ENCODE measurements at places on chromosomes 3 and 15.

GRCh38 chr3:151918253-151919029 lies 45.0 kb downstream of the SUCNR1 start:
- DNase-seq, result no peak

GRCh38 chr3:187719628-187720336 lies 17.4 kb upstream of the RTP2 start:
- no peak for DNase-seq

DNA sequence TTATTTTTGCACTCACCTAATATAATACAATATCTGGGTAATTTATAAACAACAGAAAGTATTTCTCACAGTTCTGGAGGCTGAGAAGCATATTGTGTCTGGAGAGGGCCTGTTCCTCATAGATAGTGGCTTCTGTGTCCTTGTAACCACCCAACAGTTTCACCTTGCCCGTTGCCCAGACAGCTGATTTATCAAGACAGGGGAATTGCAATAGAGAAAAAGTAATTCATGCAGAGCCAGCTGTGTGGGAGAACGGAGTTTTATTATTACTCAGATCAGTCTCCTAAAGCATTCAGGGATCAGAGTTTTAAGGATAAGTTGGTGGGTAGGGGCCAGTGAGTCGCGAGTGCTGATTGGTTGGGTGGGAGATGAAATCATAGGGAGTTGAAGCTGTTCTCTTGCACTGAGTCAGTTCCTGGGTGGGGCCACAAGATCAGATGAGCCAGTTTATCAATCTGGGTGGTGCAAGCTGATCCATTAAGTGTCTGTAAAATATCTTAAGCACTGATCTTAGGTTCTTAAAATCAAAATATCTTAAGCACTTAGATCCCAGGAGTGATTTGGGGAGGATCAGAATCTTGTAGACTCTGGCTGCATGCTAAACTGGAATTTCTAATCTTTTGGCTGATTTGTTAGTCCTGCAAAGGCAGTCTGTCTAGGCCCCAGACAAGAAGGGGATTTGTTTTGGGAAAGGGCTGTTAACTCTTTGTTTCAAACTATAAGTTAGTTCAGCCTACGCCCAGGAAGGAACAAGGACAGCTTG lies 33.9 kb upstream of the C15orf39 start:
- DNase-seq, result no peak

- no peak for DNase-seq
Measured at GRCh38 chr15:75348034-75348561, 1.3 kb downstream of the NEIL1 start.

- DNase-seq, result no peak
Measured at GRCh38 chr3:44842376-44842775, 19.3 kb upstream of the TMEM42 start.

DNA sequence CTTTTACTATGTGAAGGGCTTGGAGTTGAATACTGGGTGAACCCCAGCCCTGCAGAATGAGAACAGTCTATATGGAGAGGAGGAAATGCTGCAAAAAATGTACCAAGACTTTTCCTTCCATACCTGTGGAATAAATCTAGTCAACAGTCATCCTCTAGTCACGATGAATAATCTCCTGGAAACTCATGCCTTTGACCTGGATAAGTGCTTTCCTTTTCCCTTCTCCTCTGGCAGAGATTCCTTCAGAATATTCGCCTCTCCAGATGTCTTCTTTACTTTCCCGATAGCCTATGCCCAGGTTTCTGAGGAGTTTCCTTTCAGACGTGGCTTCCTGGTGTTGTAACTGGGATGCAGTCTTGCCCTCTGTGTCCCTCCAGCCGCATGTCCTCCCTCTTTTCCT lies 28.1 kb downstream of the CCNL1 start:
- no peak for DNase-seq

- DNase-seq, result no peak
Measured at GRCh38 chr15:59713177-59713576, 24.1 kb upstream of the BNIP2 start.

DNA sequence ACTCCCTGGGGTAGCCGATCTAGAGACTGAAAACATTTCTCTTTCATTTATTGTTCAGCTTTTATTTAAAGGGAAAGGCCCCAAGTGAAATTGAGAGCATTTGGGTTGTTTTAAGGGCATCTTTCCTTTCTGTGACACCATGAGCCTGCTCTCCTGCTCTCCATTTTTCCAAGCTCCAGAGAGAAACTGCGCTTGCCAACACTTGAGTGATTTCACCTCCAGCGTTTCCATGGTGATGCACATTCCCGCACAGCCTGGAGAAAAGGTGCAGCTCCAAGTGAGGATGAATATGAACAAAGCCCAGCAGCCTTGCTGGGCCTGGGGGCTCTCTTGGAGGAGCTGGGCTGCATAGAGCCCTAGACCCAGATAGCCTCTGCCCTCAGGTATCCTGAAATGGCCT lies 159.2 kb upstream of the PPP2R3A start:
- no peak for DNase-seq

GRCh38 chr3:76765511-76765910 lies 274.4 kb upstream of the ROBO2 start:
- DNase-seq, result no peak

GRCh38 chr3:166446986-166447385 lies 609.8 kb upstream of the BCHE start:
- no peak for DNase-seq

DNA sequence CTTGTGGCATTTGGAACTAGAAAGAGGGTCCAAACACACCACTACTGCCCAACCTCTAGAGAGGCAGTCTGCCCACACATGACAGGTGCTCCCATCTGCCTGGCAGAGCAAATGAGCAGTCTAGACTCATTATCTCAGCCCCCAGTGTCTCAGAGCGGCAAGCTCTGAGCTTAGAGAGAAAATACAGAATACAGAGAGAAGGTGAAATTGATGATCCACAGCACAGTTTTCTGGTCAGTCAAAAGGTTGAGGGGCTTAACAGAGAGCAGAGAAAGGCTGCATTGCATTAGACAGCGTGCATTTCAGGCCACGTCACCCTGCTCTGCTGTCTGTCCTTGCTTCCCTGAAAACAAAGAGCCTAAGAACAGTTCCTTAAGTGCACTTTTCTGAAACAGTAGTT lies 135.1 kb downstream of the KCNMB2 start:
- no peak for DNase-seq

GRCh38 chr3:196948442-196949284 lies 6.3 kb upstream of the NCBP2 start:
- no peak for DNase-seq

- DNase-seq, result no peak
Measured at GRCh38 chr3:50480471-50480870, 23.0 kb downstream of the CACNA2D2 start.

DNA sequence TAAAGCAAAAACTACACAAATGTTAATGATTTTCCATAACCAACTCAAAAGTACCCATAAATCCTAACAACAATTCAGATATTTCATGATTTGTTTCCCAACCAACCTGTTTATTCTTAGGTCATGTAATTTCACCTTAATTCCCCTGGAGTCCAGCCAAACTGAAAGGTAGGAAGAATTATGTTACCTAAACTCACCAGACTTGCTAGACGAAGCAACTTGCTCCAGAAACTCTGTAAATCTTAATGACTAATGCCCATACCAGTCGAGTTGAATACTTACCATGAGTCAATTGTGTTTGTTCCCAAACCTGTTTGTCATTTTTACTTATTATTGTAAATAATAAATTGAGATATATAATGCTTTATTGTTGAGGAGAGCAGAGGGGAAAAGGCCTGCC lies 1030.0 kb downstream of the TBL1XR1 start:
- no peak for DNase-seq

DNA sequence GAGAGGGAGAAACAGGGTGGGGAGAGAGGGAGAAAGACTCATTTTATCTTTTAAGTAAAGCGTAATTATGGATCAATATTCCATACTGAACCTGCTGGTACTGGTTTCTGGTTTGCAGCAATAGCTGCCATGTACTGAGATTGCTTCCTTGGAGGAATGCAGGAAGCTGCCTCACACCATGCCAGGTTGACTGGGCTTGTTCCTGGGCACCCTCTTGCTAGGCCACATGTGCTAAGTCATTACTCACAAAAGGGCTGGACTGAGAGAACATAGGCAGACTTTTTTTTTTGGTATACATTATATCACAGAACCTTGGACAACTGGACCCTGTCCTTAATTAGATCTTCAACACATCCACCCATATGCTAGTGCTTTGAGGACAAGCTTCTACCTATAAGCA lies 193.4 kb downstream of the ZNF621 start:
- no peak for DNase-seq

- no peak for DNase-seq
Measured at GRCh38 chr15:71957026-71957425, 146.7 kb downstream of the NR2E3 start.

- no peak for DNase-seq
Measured at GRCh38 chr3:153295901-153296300, 133.9 kb downstream of the RAP2B start.

GRCh38 chr15:95326431-95327182 lies 1003.9 kb upstream of the NR2F2 start:
- no peak for DNase-seq

DNA sequence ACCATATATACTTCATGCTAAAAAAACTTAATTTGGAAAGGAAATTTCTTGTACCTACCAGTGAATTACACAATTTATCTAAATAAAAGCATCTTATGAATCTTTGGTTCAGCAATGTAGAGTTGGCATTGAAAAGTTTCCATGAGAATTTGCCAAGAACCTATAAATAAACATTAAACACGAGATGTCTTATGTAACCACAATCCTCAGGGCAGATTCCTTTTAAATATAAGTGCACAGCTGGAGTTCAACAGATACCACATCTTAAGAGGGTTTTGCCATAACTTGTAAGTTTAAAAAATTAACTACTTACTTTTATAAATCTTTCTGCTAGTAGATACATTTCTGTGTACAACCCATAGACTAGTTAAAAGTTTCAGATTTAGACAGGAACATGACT lies 499.3 kb upstream of the ARRDC4 start:
- no peak for DNase-seq

- DNase-seq, result no peak
Measured at GRCh38 chr3:182178488-182179200, 466.9 kb downstream of the SOX2 start.

- DNase-seq, result no peak
Measured at GRCh38 chr3:134339331-134339730, 34.9 kb downstream of the AMOTL2 start.

- no peak for DNase-seq
Measured at GRCh38 chr15:66014635-66015182, 145.4 kb downstream of the RAB11A start.

- DNase-seq, result no peak
Measured at GRCh38 chr3:134602440-134602814, 48.4 kb downstream of the KY start.

DNA sequence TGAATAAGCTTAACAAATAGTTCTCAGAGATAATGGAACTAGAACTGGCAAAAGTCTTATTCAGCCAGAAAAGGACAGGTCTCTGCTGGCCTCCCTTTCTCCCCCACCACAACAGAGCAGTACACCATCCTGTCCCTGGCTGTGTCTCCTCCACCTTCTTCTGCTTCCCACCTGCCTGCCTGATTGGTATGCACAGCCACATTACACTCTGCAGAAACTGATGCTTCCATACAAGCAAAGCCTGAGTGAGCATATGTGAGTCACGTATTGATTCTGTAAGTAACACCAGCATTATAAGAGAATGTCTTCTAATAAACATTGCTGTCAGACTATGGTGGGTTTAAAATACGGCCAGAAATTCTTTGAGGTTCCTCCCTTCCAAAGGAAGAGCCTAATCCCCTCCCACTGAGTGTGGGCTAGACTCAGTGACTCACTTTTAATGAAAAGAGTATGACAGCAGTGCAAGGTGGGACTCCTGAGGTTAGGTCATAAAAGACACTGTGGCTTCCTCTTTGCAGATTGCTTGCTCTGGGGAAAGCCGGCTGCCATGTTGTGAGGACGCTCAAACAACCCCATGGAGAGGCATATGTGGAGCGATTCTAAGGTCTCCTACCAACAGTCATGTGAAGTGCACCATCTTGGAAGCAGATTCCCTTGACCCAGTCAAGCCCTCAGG lies 44.4 kb downstream of the ANXA2 start:
- DNase-seq, result no peak

GRCh38 chr3:140186421-140186920 lies 251.5 kb downstream of the CLSTN2 start:
- DNase-seq, result no peak

DNA sequence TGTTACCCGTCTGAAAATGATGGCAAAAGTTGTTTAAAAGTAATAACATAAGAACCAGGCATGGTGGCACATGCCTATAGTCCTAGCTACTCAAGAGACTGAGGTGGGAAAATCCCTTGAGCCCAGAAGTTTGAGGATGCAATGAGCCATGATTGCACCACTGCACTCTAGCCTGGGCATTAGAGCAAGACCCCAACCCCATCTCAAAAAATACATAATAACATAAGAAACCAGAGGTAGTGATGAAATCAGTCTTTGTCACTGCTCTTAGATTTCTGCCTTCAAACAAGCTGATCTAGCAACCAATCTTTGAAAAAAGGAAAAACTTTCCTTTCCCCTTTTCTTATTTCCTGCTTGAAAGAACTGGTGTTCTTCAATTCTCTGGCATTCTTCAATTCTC lies 71.3 kb downstream of the TMCC1 start:
- DNase-seq, result no peak

DNA sequence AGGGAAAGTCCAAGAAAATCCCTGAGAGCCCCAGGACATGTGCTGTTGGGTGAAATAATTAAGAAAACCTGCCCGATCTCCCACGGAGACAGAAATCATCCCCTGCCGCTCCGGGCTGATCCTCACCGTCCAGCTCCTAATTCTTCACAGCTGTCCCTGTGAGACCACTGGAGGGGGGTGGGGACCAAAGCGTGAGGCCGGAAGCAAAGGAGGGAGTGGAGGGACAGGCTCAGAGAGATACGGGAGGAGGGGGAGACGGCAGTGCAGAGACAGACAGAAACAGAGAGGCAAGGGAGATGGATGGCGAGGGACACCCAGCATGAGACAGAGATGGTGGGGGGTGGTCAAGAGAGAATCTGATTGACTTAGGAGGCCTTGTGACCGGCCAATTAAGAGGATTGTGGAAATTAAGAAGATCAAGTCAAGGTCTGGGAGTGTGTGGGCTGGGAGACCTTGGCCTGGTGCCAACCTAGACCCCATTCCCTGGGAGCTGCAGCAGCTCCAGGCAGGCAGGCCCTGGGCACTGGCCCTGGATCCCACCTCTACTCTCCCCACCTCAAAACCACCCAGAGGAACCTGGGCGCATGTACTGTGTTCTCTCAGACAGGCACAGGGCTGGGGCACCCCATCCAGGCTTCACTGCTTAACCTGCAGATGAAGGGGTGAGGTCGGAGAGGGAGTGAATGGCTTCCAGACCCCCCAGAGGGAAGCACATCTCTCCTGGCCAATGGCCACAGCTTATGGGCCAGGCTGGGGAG lies 113.2 kb upstream of the ALDH1A3 start:
- DNase-seq, result no peak

- DNase-seq, result peak; percentile 5
Measured at GRCh38 chr3:52682016-52682415, 3.7 kb downstream of the PBRM1 start.

GRCh38 chr15:65246026-65246714 lies 34.9 kb upstream of the CILP start:
- DNase-seq, result no peak

DNA sequence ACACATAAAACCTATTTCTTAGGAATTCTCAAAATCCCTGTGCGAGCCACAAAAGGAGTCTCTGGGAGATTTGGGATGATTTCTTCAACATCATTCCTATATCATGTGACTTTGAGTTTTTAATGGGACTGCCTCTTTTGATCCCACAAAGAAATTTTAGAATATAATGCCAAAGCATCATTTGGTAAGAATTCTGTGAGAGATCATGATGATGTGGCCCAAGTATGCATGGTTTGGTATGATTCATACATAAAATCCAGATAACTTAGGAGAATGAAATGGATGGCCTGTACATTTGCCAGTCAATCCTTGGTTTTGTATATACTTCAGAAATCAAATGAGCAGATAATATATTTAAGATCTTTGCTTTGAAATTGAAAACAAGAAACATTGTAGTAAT lies 61.3 kb downstream of the UBE2E2 start:
- no peak for DNase-seq

Measured in activated T-helper 1 cell treated with anti-CD3 and anti-CD28 coated beads, Interleukin-2, amount 50 U/mL, for 16 hours (primary cell).